Stimulated activated naive CD8-positive, alpha-beta T cell treated with anti-CD3 and anti-CD28 coated beads, Interleukin-15, Interleukin-2, amounts not matched to agents 100 U/mL and 50 U/mL, for 24 hours (primary cell): ENCODE measurements at places on chromosomes 12 and 14.

DNA sequence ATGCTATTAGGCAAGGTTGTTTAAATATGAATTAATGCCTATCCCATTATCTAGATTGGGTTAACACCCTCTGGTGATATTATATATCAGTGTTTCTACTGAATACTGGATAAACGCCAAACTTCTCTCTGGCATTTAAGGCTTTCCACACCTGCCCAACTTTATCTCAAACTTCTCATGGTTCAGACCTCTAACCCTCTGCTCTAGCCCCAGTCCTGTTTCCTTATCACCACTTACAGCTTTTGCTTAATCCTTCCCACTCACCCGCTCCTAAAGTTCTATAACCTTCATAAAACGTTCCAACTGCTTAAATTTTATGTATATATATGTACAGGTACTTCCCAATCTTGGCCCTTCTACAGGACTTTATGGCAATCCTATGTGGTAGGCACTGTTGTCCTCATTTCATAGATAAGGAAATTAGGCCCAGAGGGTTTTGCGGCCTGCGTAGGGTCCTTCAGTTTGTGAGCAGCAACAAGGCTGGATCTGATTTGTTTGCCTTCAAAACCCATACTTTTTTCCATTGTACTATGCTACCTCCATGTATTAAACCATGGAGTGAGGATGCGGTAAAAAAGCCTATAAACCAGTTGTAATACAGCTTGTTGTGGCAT, 1.2 kb downstream of the LPCAT3 start:
- DNase-seq = no peak

GRCh38 chr12:76144245-76144549, 59.7 kb upstream of the NAP1L1 start:
- peak; percentile 14 for DNase-seq

- DNase-seq = no peak
These were observed 45.1 kb upstream of the FERMT2 start for GRCh38 chr14:52995998-52996397.

DNA sequence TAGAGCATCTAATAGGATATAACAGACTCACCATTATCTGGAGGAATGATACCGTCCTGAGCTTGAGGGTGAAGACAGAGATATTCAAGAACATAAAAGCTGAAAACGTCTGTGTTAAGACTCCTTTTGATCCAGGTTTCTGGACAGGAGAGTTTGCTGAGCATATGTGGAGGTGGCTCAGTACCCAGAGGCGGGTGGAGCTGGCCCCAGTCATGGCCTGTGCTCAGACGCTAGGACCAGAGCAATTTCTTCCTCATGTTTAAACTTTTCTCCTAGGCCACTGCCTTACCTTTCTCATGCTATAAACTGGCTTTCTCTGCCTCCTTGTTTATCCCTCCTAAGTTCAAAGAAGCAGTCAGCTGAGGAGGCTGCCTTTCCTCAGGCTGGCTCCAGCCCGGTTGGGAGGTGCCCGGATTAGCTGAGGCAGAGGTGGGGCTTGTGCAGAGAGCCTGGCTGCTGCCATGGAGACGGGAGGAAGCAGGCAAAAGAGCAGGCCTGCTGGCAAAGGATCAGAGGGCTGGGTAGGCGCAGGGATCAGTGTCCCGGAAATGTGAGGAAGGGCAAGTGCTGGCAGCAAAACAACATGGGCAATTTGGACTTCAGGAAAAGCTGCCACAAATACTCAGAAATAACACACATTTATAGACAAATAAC, 13.7 kb downstream of the COA8 start:
- no peak for DNase-seq

DNA sequence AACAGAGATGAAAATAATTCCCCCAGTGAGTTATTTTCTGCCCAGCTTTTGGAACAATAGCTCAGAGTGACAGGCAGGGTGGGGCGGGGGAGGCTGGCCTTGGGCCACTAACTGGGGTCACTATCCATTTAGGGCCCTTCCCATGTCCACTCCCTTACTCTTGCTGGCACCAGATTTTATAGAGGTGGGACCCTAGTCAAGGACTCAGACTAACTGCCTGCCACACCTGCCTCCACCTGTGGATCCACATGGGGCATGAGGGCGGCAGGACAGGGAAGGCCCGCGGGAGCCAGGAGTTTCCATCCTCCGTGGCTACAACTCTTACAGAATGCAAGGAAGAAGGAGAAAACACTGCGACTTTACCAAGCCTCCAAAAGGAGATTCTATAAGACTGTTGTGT, 10.1 kb downstream of the VDR start:
- DNase-seq = no peak

GRCh38 chr12:93243689-93244513, 133.8 kb upstream of the NUDT4 start:
- DNase-seq = no peak

GRCh38 chr14:105187116-105187515, 6.0 kb upstream of the NUDT14 start:
- no peak for DNase-seq

DNA sequence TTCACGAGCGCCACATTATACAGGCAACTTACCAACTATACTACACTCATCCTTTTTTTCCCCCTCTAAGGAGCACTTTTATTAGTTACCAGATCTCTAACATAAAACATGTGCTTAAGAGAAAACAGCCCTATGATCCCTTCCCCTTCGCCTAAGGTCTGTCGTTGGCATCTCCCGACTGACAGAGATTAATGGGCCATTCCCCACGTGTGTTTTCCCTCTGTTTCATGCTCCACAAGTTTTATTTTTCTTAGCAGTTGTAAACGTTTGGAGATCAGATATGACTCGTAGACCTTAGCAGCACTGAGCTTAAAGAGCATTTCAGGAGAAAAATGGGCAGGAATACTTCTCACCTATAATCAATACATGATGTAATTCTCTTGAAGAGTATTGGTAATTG, 51.4 kb upstream of the FZD10 start:
- DNase-seq = no peak

- DNase-seq = no peak
These were observed 816 bp upstream of the SLC8A3 start for GRCh38 chr14:70189456-70190077.

DNA sequence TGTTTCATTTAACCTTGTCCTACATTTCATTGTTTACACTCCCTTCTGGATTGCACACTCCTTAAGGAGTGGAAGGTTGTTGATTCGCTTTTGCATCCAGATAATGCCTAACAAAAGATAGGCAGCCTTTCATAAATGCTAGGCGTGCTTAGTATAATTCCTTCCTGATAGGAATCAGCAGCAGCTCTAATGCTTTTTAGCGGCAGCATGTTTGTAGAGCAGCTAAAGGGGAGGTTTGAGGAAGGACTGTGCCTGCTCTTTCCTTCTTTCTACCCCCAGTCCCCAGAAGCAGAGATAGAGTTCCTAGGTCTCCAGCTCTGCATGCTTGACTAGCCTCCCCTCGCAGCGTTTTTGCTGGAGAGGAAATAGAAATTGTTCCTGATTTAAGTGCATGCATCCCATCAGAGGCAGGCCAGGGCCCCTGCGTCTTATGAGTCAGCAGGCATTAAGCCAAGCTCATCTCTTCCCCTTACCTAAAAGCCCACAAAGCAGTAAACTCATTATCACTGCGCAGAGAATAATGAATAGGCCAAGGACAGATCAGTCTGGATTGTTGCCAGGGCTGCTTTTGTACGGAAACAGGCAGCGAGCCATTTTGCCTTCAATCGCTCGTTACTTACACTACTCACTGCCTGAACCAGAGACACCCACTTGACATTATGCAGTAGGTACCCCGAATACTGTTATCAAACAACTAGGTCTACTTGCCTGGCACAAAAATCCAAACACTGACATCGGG, 14.0 kb upstream of the TBPL2 start:
- DNase-seq = no peak

- peak; percentile 72 for DNase-seq
These were observed 1.2 kb upstream of the GAPDH start for GRCh38 chr12:6532927-6533652.

- no peak for DNase-seq
These were observed 561.2 kb upstream of the SEL1L start for GRCh38 chr14:82094829-82095345.

DNA sequence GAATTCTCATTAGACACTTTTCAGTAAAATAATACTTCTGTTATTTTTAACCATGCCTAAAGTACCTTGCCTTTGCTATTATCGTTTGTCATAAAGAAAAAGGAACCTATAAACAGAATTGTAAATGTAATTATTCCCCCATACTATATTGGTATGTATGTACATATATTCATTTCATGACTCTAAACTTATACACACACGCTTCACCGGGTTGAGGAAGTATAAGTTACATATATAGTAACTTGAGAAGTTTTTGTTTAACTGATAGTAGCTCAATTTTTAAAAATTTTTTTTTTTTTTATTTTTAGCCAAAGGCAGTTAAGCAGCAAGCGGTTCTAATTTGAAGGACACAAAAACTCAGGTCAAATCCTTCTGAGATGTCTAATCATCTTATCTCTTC, 107.6 kb downstream of the PLEKHG7 start:
- DNase-seq = no peak

DNA sequence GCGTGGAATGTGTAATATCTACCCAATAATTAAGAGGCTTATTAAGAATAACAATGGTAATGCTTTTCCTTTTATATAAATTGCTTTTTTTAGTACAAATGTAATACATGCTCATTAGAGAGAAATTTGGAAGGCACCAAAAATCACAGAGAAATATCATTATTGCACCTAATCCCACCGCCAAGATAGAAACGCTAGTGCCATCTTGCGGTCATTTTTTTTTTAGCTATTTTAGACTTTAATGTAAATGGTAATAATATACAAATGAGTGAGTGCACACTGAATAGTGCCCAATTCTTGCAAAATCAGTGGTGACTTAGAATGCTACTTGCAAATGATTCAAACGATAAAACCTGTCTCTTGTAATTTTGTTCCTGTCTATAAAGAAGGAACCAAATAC, 576.8 kb upstream of the TMEM132C start:
- no peak for DNase-seq

DNA sequence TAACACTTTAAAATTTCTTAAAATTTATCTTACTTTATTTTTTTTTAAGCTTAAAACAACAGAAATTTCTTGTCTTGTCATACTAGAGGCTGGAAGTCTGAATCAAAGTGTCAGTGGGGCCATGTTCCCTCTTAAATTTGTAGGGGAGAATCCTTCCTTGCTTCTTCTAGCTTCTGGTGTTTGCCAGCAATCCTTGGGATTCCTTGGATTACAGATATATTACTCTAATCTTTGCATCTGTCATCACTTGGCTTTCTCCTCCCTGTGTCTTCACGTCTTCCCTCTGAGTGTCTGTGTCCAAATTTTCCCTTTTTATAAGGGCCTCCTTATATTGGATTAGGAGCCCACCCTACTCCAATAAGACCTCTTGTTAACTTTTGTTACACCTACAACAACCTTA, 135.6 kb upstream of the PTPRB start:
- DNase-seq = no peak

DNA sequence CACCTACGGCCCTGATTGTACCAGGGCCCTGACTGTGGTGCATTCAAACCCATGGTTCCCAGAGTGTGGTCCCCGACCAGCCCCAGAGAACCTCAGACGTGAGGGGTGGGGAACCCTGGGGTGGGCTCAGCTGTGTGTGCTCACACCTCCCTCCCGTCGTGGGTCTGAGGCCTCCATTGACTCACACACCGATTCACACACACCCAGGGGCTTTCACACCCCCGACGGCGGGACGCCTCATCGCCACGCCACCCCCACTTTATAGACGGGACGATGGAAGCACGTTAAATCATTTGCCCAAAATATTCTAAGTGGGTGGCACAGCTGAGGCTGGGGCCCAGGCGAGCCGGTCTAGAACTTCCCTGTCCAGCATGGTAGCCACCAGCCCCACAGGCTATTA, 3.4 kb upstream of the FBRSL1 start:
- no peak for DNase-seq

DNA sequence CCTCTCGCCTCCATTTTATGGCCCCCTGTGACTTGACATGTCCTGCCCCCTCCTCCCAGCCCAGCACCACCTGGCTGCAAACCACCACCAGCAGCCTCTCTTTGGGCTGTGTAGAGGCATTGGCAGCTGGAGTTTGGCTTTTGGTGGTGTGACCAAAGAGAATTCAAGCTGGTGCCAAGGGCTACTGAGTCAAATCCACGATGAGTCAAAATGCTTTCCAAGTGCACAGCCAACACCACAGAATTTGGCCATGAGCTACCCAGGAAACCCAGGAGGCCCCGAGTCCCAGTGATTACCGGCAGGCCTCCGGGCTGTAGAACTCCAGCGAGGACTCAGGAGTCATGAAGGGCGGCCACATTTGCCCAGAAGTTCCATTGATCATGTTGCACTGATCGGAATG, 53.8 kb downstream of the SCARB1 start:
- DNase-seq = no peak

DNA sequence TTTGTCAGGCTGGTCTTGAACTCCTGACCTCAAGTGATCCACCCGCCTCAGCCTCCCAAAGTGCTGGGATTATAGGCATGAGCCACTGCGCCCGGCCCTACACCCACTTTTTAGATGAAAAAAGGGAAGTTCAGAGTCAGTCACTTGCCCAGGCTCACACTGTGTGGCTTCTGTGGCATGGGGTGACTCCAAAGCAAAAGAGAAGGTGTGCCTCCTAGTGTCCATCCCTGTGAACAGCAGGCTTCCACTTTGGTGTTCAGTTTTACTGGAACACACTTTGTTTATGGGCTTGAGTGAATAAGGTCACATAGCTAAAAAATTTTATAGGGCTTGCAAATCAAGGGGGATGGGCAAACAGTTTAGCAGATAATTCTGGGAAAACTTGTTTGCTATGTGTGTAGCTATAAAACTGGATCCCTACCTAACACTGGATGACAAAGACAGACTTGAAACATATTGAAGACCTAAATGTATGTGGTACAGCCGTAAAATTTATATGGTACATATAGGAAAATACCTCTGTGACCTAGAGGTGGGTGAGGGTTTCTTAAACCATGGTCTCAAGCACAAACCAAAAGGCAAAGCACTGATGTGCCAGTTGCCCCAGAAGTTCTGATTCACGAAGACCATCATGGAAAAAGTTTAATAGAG, 54.9 kb downstream of the EID3 start:
- DNase-seq = peak; percentile 68

DNA sequence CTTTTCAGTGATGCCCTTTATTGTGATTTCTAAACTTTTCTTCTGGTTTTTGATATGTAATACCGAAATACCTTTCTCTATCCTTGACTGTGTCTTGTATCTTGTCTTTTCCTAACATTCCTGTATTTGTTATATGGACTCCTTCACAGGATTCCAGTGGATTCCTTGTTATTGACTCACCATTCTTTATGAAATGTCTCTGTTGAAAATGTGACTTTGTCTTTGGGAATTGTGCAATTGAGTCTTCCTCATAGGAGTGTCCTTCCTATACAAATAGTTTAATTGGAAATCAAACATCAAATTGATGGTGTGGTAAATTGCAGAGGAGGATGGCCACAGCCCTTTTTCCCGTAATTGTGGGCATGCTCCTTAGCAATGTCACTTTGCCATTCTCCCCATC, 296.6 kb upstream of the KITLG start:
- DNase-seq = no peak
